ENCODE measurements at places on chromosomes 16 and 17.

- DNase-seq = no peak
These were observed 51.0 kb downstream of the CMIP start for GRCh38 chr16:81495321-81496234.

- no peak for DNase-seq
These were observed 3.5 kb upstream of the C16orf74 start for GRCh38 chr16:85754413-85754812.

DNA sequence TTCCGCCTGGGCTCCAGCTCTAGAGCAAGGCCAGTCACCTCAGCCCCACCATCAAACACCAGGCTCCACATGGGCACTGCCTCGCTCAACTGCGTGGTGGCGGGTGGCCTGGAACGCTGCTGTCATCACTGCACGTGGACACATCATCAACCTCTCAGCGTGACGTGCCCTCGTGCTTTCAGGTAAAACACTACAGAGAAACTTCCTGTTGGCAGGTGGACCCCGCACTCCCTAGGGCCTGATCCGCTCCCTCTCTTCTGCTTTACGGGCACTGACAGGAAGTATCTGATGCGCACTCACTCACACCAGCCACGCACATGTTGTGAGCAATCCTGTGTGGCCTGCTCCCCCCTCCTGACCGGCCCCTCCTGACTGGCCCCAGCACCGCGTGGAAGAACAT lies 87.4 kb downstream of the ANKRD11 start:
- DNase-seq = no peak

GRCh38 chr16:56262551-56263245 lies 71.4 kb downstream of the GNAO1 start:
- no peak for DNase-seq

GRCh38 chr17:42553866-42554249 lies 1.1 kb downstream of the HSD17B1 start:
- DNase-seq = no peak

DNA sequence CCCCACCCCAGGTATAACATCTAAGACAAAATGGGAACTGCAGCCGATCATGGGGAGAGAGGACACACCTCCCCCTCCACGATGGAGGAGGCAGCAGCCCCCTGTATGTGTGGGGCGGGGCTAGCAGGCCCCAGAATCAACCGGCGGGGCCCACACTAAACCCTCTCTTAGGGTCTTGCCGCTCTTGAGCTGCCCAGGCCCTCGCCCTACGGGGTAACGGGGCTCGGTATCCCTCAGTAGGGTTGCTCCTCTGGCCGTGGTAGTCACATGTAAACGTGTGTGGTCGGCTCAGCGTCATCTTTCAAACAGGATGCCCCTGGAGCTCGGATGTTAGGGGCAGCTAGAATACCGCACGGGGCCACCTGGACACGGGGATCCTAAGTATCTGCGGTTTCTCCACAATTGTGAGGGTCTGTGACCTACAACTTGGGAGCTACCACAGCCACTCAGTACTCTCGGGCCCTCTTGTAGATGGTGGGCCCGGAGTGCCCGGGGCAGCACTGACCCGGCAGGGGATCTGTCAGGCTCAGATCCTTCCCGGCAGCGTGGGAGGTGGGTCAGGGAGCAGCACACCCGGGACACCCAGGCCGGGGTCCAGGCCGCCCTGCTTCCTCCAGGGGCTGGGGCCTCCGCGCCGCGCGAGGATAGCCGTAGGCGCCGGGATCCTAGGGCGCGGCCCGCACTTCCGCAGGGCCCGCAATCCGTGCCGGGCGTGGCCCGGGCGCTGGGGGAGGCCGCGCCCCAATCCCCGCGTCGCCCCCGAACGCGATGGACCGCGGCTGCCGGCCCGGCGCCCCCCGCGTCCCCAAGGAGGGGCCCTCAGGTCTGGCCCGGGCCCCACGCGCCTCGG lies 781 bp downstream of the ARHGDIA start:
- DNase-seq = peak; percentile 45

All from AG10803 (cell line).